ENCODE measurements at places on chromosomes 4 and X.
A peak's percentile ranks its signal among the peaks of the same experiment; 100 is the strongest.

DNA sequence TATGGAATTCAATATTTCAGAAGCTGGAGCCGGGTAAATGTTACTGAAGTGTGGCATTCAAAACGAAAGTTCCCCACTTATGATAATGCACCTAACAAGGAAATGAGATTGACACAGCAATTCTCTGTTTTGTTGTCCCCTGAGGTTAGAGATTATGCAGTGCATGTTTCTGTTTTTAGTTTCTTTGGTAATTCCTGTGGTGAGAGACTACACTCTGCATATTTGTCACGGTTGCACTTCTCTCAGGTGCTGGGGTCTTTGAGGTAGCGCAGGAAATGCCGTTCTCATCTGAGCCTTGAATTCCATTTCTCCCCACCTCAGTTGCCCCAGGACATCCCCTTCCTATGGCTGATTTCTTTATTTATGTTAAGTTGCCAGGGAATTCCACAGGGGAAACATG, 15.3 kb upstream of the BEND4 start:
- no peak for DNase-seq

DNA sequence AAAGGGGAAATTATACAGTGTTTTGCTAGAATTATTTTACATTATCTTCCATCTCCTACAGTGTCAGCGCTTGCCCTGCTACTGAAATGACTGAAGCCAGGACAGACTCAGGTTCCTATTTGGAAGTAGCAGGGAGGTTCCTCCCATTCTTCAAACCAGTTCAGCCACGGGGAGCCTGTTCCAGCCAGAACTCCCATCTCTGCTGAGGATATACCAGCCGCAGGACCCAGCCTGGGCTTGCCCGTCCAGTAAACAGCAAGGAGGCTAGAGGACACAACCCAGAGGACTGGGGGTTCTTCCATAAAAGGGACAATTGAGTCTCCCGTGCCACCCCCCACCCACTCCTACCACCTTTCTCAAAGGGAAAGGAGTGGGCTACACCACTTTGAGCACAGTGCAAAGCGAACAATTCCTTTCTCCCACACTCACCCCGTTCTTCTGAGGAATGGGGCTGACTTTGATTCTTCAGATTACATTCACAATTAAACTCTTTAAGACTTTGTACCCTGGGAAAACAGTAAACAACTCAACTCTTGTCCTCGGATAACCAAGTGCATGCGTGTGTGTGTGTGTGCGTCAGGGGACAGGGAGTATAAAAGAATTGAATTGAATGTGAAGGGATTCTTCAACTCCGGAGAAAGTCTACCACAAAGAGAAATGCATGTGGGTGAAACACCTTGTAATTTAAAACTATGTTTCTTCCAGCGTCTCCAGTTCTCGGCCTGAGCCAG, 31.0 kb upstream of the PPARGC1A start:
- DNase-seq, result no peak

GRCh38 chr4:41360214-41360920, 103.6 kb downstream of the UCHL1 start:
- DNase-seq, result peak; percentile 72

DNA sequence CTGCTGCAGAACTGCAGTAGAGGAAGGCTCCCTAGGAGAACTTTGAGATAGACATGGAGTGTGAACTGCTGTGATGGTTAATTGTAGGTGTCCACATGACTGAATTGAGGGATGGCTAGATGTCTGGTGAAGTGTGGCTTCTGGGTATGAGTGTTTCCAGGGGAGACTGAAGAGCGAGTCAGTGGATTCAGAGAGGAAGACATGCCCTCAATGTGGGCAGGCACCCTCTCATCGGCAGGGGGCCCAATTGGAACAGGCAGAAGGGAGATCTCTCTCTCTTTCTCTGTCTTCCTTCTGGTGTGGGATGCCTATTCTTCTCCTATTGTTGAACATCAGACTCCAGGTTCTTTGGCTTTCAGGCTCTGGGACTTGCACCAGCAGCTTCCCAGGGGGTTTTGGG, 304.7 kb upstream of the GATB start:
- no peak for DNase-seq

DNA sequence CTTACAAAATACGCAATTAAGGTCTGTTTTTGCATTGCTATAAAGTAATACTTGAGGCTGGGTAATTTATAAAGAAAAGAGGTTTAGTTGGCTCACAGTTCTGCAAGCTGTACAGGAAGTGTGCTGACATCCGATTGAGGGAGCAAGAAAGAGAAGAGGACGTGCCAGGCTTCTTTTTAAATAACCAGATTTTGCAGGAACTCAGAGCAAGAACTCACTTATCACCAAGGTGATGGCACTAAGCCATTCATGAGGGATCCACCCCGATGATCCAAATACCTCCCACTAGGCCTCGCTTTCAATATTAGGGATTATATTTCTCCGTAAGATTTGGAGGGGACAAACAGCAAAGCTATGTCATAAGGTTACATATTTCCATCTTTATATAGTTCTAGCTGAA, 456.7 kb downstream of the GLUD2 start:
- DNase-seq, result no peak

DNA sequence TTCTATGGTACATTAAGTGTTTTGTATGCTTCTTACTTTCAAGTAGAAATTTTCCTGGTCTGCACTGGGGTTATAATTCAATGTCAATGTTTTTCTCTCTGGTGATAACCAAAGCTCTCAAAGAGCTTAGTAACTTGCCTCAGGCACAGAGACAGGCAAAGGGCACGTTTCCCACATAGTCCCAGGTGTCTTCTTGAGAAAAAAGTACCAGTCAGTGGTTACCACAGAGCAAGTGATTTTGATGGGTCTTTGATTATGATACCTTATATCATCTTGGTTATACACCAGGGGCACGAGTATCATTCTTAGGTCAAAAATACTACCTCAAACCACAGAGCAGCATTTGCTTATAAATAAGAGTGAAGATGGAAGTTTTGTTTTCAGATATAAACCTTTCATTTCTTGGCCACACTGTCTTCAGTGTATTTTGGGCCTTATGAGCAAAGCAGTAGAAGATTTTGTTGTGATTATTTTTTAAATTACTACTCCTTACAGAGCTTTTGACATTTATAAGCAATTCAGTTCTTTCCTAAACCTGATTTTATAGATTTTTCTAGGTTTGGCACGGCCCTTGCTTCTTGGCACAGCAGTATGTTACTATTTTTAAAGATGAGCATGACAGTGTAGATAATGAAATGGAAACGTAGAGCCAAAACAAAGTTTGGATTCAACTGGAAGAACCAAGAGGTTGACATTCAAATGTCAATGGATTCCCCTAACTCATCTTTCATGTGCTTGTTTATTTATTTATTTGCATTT, 85.3 kb upstream of the TLL1 start:
- no peak for DNase-seq

- DNase-seq, result no peak
These were observed 93.7 kb downstream of the FAAH2 start for GRCh38 chrX:57380026-57380796.

DNA sequence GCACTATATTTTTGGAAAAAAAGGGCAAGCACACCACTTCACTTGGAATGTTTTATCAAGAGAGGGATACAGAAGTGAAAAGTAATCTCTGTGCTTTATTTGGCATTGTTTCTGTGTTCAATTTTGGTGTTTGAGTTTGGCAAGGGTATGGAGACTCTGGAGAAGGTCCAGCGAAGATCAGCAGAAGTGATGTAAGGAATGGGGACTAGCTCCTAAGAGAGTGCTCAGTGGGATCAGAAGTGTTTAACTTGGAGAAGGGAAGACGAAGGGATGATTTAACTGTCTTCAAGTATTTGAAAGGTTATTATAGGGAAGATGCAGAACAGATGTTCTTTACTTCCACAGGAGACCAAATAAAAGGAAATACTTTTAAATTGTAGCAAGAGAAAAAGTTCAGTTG, 74.3 kb downstream of the CFAP299 start:
- no peak for DNase-seq

- no peak for DNase-seq
These were observed 47.0 kb downstream of the NUDT9 start for GRCh38 chr4:87469390-87469789.

DNA sequence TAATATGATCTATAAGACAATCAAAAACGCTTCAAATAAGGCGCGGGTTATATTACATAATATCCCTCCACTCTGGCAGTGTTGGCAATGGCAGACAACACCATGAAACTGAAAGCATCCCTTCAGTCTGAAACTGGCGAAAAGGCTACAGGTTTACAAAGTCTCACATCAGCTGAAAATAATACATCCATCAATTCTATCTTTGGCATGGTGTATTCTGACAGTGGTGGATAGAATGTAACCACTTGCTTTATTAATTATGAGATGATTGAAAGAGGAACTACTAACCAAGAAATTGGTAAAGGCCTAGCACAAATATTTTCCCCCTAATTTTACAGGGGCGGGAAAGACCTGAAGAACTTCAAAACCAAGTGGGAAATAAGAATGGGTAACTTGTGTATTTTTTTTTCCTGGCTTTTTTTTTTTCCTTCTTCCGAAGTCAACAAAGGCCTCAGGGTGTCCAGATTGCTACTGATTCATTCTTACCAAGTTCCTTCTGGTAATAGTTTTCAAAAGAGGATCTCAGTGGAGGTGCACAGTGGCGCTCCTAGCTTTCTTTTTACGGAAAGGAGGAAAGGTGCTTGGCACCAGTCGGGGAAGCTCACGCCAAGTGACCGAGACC, 728 bp downstream of the UBA6 start:
- peak; percentile 68 for DNase-seq

Measured in NCI-H1092 treated with DMSO at 0.1 percent for 48 hours (cell line).